ENCODE measurements at places on chromosomes 13 and 19. TPM values are rescaled to one million over a fixed set of nuclear protein-coding genes. Genes with fewer than 3 reads are reported as not detected.
A peak's percentile ranks its signal among the peaks of the same experiment; 100 is the strongest.

NKPD1 gene
- 0.18 TPM for total RNA-seq

DNA sequence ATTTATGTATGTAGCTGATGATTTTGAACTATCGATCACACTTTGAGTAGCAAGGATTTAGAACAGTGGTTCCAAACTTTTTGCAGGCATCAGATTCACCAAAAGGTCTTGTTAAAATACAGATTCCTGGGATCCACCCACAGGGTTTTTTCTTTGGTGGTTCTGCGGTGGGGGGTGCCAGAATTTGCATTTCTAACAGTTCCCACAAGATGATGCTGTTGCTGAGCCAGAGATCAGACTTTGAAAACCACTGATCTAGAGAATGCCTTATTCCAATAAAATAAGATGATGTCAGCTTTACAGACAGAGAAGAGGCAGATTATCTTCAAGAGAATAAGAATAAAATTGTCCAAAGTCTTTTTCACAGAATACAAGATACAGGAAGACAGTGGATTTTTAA is 80.9 kb upstream of the SHISA2 start:
- no peak for DNase-seq

- no peak for DNase-seq
Observed at GRCh38 chr13:29457299-29457698, 138.2 kb downstream of the SLC7A1 start.

CATSPERD gene
- not detected for total RNA-seq

ZNF418 gene
- 5.1 TPM for total RNA-seq

DNA sequence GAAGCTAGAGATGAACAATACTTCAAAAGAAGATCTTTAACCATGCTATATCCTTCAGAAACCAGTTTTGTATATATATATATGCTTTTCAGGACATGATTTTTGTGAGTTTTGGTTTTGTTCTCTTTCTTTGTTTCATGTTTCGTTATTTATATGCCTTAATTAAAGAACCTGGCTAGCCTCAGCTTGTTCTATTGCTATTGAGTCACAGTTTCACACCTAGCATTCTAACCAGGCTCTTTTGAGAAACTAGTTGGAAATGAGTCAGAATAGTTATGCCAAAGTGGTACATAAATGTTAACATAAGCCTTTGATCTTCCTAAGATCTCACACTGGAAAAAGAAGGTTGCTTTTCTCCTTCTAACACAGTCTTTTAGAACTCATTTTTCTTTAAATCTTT is 1925.2 kb downstream of the OLFM4 start:
- DNase-seq = no peak

CYP2F1 gene
- total RNA-seq = not detected

GRCh38 chr13:66859078-66859477 is 371.1 kb downstream of the PCDH9 start:
- no peak for DNase-seq

GRCh38 chr13:77034881-77035280 is 7.9 kb upstream of the FBXL3 start:
- no peak for DNase-seq

DNA sequence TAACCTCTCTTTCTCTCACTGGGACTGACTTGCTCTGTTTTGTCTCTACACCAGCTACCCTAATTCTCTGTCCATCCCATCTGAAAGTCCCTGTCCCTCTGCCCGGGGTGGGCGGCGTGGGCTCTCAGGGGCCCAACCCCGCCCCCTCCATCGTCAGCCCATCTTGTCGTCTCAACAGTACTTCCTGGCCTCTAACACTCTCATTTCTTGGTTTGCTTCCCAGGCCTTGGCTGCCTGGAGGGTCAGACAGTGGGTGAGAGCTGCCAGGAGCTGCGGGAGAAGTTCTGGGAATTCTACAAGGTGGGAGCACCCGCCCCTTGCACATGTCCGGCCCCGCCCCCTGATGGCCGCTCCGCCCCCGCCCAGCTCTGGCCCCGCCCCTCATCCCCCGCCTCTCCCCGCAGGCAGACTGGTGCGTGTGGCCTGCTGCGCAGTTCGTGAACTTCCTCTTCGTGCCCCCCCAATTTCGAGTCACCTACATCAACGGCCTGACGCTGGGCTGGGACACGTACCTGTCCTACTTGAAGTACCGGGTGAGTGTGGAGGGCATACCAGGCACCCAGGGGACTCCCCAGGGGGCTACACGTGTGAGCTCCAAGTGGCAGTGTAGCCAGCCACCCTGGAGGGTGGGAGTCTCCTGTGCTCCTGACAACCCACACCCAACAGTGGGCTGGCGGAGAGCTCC is 1.7 kb downstream of the MPV17L2 start:
- DNase-seq = no peak

- no peak for DNase-seq
Observed at GRCh38 chr13:50453188-50453587, 390.3 kb downstream of the DLEU7 start.

- no peak for DNase-seq
Observed at GRCh38 chr13:38685431-38685830, 1.4 kb upstream of the FREM2 start.

DNA sequence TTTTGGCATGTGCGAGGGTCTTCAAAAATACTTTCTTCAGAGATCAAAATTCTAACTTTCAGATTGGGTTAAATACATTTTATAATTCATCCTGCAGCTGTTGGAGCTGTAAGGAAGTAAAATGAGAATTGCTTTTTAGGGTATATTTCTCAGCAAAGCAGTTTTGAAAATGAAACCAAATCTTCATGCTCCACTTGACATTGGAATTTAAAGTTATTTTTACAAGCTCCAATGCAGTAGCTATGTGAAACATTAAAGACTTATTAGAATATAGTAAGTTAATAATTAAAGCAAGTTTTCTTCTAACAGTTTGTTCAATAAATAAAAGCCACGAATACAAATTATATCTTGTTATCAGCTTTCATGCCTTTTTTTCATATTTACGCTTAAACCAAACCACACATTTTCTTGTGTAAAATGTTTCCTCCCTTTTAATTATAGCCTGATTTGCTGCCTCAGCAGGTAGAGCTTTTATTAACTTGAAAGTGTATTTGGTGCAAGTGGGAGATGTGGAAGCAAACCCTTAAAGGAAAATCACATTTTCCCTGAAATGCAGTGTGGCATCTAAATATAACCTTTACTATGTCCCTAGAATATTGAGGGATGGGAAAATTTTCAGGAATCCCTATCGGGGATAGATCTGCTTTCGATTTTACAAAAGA is 12.4 kb upstream of the MICU2 start:
- DNase-seq = no peak

- DNase-seq = no peak
Observed at GRCh38 chr13:45108716-45109101, 11.6 kb upstream of the GTF2F2 start.

DNA sequence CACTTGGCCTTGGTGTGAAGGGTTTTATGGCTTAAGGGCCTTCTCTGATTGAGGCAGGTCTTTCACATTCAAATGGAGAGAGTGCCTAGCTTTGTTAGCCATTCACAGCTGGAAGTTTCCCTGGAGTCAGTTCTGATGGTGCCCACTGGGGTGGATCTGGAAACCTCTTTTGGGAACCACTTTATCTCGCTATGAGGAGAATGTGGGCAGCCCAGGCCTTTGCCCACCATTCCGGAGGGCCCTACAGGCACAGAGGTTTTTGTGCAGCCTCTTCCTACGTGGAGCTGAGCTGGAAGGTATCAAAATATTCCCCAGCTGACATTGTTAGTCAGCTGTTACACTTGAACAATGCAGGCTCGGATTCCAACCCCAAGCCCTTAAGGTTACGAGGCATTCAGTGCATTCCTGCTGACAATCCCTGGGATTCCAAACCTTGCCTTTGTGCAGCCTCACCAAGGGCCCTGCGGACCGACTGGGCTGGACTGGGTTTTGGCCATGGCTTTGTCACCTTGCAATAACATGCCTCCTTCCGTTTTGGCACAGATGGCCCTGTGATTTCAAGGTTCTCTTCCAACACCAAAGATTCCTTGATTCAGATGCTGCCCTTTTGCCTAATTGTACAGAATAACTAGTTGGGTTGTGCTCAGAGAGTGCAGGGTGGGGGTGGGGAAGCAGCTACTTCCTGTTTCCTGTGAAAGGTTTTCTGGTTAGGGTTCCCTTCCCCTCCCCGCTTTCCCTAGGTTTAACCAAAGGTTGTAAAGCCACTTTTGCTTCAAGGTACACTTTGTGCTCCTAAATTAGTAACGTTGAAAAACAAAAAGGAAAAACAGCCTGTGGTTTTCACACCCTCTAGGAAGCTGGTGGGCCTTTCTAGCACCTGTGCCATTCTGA is 27.0 kb downstream of the SAE1 start:
- peak; percentile 45 for DNase-seq

DNA sequence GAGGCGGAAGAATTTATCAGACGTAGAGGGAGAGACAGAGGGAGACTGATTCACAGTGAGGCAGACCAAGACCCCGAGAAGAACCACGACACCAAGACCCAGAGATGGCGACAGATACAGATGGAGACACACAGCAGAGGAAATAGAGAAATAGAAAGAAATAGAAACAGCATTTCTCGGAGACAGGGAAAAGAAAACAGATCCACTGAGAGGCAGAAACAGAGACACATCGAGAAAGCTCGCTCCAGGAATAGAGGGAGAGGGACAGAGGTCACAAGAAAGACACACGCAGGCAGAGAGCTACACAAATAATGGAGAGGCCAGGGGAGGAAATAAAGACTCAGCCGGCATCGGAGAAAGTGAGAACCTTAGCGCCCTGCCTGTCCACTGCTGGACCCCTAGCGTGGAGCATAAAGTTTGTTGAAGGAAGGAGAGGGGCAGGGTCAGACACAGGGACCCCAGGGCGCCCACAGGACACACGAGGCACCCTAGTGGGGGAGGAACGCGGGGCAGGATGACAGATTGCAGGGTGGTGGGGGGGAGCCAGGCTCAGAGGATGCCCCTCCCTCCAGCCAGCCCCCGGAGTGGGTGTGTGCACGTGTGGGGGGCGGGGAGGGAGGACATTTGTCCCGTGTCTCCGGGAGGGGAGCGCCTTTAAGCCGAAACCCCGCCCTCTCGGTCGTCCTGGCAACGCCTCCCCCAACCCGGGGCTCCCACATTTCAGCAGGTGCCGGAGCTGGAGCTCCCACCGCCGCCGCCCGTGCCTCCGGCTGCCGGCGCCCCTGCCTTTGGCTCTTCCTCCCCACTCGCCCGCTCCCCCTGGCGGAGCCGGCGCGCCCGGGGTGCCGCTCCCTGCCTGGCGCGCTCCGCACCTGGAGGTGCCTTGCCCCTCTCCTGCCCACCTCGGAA is at the start of gene PRKCG:
PRKCG (plus strand) TSS at position 716 of the 909 bp plus-strand sequence. CDS start 298 bp downstream, outside the sequence.
- peak; percentile 83 for DNase-seq

SLAIN1 gene
- 31.8 TPM for total RNA-seq

GRCh38 chr19:35029737-35030256 is 473 bp upstream of the SCN1B start:
- DNase-seq = no peak

GRCh38 chr13:33174491-33174890 is 111.1 kb downstream of the STARD13 start:
- no peak for DNase-seq

EBI3 gene
- 14.2 TPM for total RNA-seq

SLC10A2 gene
- total RNA-seq = not detected

DNA sequence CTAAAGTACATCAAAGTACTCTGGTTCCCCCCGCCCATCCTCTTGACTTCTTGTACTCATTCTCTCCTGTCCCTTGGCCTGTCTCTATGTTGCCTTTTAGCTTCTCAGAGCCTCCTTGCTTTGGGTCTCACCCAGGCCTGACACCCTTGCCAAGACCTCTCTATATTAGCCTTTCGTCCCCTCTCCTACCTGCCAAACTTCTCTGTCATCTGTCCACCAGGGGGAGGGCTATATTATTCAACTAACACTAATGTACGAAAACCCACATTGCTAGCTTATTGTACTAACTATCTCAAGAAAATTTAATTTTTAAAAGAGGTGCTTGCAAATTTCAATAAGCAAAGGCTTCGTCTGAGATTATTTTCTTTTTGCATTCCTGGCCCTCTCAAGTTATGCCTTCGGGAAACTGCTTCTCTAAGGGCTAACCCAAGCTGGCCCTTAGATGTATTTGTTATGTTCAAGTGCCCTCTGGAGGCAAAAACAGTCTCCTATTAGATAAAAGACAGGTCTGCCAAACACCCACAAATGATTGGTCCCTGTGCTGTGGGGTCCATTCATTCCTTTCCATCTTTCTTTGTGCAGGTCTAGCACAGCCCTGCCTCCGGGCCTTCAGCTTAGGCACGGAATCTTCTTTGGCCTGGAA is 6.3 kb upstream of the MRPS31 start:
- DNase-seq = no peak

DNA sequence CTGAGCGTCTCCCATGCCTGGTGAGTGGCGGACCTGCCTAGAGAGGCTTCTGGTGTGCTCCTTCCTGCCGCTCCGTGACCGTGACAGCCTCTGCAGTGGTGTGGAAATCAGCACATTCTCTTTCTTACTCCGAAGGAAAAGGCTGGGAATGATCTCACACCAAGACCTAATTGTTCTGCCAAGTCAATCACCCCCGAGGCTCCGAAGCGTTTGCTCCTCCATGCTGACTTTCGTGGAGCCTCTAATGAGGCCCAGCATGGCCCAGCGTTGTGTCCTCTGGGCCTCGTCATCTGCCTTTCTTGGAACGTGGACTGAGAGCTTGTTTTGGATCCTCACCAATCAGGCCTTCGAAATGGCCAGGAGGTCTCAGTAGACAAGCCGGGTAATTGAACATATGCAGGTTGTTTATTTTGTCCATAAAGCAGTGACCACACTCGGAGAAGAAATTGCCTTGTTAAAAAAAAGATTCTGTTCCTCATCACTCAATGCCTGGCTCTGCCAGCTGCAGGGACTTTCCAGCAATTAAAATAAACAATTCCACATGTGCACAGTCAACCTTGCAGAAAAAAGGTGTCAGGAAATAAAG is 107.1 kb downstream of the UBL3 start:
- DNase-seq = no peak

GRIN2D gene
- 0.26 TPM for total RNA-seq

DNA sequence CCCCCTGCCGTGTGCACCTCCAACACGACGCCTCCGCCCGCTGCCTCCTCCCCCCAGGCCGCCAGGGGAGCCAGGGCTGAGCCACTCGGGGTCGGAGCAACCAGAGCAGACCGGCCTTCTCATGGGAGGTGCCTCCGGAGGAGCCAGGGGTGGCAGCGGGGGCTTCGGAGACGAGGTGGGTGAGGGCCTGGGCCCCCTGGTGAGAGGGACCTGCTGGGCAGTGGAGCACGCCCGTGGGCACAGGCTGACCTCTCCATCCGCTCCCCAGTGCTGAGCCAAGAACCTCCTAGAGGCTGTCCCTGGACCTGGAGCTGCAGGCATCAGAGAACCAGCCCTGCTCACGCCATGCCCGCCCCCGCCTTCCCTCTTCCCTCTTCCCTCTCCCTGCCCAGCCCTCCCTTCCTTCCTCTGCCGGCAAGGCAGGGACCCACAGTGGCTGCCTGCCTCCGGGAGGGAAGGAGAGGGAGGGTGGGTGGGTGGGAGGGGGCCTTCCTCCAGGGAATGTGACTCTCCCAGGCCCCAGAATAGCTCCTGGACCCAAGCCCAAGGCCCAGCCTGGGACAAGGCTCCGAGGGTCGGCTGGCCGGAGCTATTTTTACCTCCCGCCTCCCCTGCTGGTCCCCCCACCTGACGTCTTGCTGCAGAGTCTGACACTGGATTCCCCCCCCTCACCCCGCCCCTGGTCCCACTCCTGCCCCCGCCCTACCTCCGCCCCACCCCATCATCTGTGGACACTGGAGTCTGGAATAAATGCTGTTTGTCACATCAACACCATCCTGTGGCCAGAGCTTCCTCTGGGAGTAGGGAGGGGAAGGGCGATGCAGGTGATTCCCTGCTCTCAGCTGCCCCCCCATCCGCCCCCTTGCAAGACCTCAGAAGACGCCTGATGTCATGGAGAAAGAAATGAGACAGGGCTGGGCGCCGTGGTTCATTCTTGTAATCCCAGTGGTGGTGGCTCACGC is 12.0 kb downstream of the BCAM start:
- no peak for DNase-seq

GRCh38 chr13:42225051-42225450 is 46.9 kb upstream of the AKAP11 start:
- DNase-seq = no peak

Data from CD8-positive, alpha-beta memory T cell (primary cell).